GM12878 (cell line): ENCODE measurements at places on chromosomes 11 and 22. TPM values are rescaled to one million over a fixed set of nuclear protein-coding genes. Genes with fewer than 3 reads are reported as not detected.
A peak's percentile ranks its signal among the peaks of the same experiment; 100 is the strongest.

DNA sequence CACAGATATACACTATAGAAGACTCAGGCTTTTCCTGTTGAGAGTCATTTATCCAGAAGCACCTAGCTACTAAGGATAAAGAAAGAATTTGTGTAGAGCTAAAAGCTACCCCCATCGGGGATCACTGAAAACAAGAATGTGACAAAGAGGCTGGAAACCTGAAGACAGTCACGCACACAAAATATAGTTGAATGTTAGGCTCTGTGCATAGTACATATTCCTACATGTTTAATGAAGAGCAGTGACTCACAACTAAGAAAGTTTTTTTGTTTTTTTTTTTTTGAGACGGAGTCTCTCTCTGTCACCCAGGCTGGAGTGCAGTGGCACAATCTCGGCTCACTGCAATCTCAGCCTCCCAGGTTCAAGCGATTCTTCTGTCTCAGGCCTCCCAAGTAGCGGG, 8.4 kb downstream of the OR10V1 start:
- no peak for DNase-seq
- no peaks in the 10 kb centered on the region for H3K36me3 ChIP-seq
- no peak overlapping the region for H3K4me3 ChIP-seq
- no peaks in the 10 kb centered on the region for H3K27me3 ChIP-seq
- no peaks in the 10 kb centered on the region for H3K4me1 ChIP-seq

- no peak for DNase-seq
- no peaks in the 10 kb centered on the region for H3K4me1 ChIP-seq
- no peak overlapping the region for H3K27ac ChIP-seq
- H3K36me3 ChIP-seq: no peaks in the 10 kb centered on the region
Measured at GRCh38 chr11:115887316-115887715, 383.1 kb upstream of the CADM1 start.

- H3K27ac ChIP-seq: peak overlapping the region; percentile 50; the same call in 1 of the 2 replicates
- H3K4me1 ChIP-seq: peaks cover 7% of the 10 kb centered on the region
- DNase-seq: no peak
- H3K4me3 ChIP-seq: no peak overlapping the region
Measured at GRCh38 chr11:78039919-78040671, 17.0 kb upstream of the KCTD14 start.

DNA sequence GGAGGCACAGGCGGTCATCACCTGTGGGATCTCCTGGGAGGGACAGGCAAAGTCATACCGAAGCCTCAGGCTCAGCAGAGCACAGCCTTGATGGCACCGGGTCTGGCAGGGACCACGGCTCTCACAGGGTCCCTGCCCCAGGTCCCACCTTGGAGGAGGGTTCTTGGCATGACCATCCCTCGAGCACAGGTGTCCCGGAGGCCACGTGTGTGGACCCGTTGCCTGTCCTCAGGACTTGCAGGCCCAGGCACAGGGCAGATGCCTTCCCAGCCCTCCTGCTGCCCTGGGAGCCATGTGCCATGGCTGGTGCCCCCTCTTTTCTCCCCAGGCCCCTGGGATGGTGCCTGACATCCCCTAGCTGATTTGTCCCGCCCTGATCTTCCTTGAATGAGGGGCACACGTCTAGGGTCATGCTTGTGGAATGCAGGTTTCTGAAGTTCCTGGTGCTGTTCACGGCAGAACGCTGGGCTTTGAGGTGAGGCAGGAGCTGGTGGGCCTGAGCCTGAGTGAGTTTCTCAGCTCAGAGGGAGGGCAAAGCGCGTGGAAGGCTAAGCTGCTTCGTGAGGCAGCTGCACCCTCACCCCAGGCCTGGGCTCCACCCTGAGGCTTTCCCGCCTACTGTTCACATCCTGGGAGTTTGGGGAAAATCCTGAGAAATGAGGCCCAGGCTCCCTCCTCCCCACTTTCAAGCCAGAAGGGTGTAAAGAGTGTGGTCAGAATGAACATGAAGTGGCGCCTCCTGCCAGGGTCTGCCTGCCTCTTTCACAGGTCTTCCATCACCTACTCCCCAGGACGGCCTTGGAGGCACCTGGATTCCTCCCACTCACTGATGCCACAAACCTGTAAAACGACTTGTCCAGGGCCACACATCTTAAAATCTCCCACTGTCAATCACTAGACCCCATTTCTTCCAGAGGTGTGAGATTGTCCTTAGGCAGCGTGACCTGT, 325.8 kb upstream of the B3GAT1 start:
- H3K27ac ChIP-seq: no peak overlapping the region
- H3K4me3 ChIP-seq: no peak overlapping the region
- DNase-seq: no peak
- H3K4me1 ChIP-seq: no peaks in the 10 kb centered on the region

SAA1 gene
- polyA plus RNA-seq: 0.36 TPM in 1 of 2 replicates, not detected in the other

CSTPP1 gene
- 20.3 and 23.4 TPM in 2 replicates for polyA plus RNA-seq

- no peak overlapping the region for H3K4me3 ChIP-seq
- no peaks in the 10 kb centered on the region for H3K4me1 ChIP-seq
- no peak for DNase-seq
- H3K27me3 ChIP-seq: no peaks in the 10 kb centered on the region
- H3K27ac ChIP-seq: no peak overlapping the region
Measured at GRCh38 chr11:77073328-77074001, 6.7 kb downstream of the CAPN5 start.

DNA sequence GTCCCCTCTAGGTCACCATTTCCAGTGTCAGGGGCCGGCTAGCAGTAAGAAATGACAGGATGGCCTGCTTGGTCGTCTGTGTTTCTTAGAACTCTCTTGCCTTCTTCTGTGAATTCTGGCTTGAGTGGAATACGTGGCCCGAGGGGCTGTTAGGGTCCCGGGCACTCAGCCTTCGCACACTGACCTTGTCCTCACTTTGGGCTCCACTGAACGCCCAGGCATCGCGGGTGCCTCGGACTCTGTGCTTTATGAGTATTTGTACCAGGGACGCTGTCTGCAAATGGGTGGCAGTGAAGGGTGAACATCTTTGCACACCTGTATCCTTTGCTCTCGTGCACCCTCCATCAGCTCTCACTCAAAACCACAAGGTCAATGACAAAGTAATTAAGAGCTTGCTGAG, 123.4 kb upstream of the ANO1 start:
- no peaks in the 10 kb centered on the region for H3K27me3 ChIP-seq
- H3K4me3 ChIP-seq: no peak overlapping the region
- no peak for DNase-seq
- no peak overlapping the region for H3K27ac ChIP-seq
- no peaks in the 10 kb centered on the region for H3K36me3 ChIP-seq

DNA sequence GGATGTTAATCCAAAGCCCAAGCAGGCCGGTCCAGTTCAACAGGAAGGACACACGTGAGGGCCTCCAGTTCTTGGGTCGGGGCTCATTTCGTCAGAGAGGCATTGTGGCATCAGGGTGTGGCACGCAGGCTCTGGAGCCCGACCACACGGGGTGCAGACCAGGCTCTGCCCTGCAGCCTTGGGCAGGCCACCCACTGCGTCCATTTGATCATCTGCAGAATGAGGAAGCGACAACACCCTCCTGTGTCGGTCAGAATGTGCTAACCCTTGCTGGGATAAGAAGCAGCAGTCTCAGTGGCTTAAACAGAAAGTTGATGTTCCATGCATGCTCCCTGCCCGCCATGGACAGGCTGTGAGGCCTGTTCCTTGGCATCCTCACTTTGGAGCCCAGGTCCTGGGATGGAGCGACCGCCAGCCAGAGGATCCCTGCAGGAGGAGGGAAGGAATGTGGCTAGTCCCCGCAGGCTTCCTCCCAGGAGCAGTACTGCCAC, 10.8 kb downstream of the RIBC2 start:
- no peaks in the 10 kb centered on the region for H3K4me1 ChIP-seq
- no peak overlapping the region for H3K4me3 ChIP-seq
- H3K36me3 ChIP-seq: no peaks in the 10 kb centered on the region
- H3K27ac ChIP-seq: no peak overlapping the region

DNA sequence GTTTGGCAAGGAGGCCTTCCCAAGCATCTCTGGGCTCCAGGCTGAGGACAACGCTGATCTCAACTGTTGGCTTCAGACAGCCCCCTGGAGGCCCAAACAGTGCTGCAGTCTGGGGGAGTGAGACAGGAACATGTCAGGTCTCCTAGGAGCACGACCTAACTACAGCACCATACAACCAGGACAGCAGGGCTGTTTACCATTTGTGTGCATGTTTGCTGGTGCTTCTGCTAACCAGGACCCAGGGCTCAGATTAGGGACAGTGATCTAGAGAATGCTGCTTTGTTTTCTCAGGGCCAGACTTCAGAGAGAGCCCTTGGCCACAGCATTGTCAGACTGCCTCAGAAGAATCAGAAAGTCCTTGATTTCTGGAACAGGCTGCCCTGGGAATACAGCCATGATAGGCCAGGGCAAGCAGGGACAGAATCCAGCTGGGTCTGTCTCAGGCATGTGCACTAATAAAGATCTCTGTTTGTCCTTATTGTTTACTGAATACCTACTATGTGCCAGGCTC, 126.5 kb downstream of the VPREB1 start:
- peaks cover 4% of the 10 kb centered on the region; the same call in 1 of the 2 replicates for H3K4me1 ChIP-seq
- H3K27me3 ChIP-seq: no peaks in the 10 kb centered on the region
- H3K27ac ChIP-seq: no peak overlapping the region
- H3K4me3 ChIP-seq: no peak overlapping the region

- no peaks in the 10 kb centered on the region for H3K36me3 ChIP-seq
- DNase-seq: no peak
- no peak overlapping the region for H3K27ac ChIP-seq
- no peaks in the 10 kb centered on the region for H3K4me1 ChIP-seq
Measured at GRCh38 chr22:35177811-35178210, 79.5 kb upstream of the HMGXB4 start.

DNA sequence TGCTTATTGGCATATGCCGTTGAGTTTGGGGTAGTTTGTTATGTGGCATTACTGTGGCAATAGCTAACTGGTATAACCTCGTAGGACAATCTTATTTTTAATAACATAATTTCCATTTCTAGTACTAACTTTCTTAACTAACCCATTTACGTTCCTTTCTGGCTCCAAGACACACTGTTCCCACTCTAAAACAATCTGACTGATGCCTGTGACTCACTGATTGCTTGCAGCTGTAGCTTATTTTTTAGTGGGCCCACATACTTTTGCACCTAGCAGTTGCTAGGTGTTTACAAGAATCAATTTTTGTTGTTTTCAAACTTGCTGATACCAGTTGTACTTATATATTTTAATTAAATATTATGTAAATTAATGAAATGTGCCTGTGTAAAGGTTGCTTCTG, 52.2 kb downstream of the FAT3 start:
- no peaks in the 10 kb centered on the region for H3K4me1 ChIP-seq
- DNase-seq: no peak
- no peaks in the 10 kb centered on the region for H3K36me3 ChIP-seq

GRCh38 chr11:2747248-2748027, 47.6 kb upstream of the KCNQ1OT1 start:
- no peaks in the 10 kb centered on the region for H3K4me1 ChIP-seq
- no peak overlapping the region for H3K27ac ChIP-seq
- no peak for DNase-seq
- no peaks in the 10 kb centered on the region for H3K27me3 ChIP-seq
- H3K36me3 ChIP-seq: no peaks in the 10 kb centered on the region
- no peak overlapping the region for H3K4me3 ChIP-seq

- no peak overlapping the region for H3K27ac ChIP-seq
- no peak overlapping the region for H3K4me3 ChIP-seq
- H3K27me3 ChIP-seq: no peaks in the 10 kb centered on the region
- H3K36me3 ChIP-seq: no peaks in the 10 kb centered on the region
- no peak for DNase-seq
- no peaks in the 10 kb centered on the region for H3K4me1 ChIP-seq
Measured at GRCh38 chr11:97996762-97997161, 1024.0 kb upstream of the CNTN5 start.

RPL27A gene
- 1,912 and 1,922 TPM in 2 replicates for polyA plus RNA-seq

DNA sequence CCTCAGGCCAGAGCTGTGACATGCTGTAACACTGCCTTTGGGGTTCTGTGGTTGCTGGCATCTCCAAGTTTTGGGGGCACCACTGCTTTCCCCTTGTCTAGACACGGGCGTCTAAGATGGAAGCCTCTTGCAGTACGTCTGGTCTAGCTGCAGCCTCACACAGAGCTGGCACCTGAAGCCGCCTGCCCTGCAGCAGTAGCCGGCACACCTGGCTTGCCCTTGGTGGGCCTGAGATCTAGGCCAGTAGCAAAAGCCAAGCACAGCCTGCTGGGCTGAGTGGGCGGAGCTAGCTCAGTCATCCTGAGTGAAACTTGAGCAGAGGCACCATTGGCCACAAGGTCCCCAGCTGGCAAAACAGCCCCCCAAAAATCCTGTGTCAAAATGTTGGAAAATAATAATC, 154.2 kb downstream of the DLG2 start:
- no peaks in the 10 kb centered on the region for H3K27me3 ChIP-seq
- no peak overlapping the region for H3K27ac ChIP-seq
- no peak overlapping the region for H3K4me3 ChIP-seq
- no peaks in the 10 kb centered on the region for H3K4me1 ChIP-seq

DNA sequence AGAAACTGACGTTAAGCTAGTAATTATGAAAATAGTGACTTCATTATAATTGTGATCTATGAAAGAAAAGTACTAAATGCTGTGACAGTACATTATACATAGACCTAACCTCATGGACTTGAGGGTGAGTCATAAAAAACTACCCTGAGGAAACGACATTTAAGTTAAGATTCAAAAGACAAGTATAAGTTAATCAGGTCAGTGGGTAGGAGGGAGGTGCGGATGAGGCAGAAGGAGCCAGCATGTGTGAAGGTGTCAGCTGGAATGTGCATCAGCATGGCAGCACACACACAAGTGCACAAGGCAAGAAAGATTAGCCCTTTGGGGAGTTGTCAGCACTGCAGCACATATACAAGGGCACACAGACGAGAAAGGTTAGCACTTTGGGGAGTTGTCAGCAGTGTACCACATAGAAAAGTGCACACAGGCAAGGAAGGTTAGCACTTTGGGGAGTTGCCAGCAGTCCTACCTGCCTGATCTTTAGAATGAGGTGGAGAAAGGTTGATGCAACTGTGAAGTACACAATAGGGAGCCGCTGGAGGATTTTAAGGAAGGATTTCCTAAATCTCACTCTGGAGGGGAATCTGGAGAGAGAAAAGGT, 31.6 kb upstream of the CAVIN3 start:
- H3K4me1 ChIP-seq: no peaks in the 10 kb centered on the region
- H3K4me3 ChIP-seq: no peak overlapping the region
- DNase-seq: no peak
- no peak overlapping the region for H3K27ac ChIP-seq

GGTLC2 gene
- not detected in 2 replicates for polyA plus RNA-seq

ALKBH3 gene
- polyA plus RNA-seq: 40.0 and 43.4 TPM in 2 replicates

DNA sequence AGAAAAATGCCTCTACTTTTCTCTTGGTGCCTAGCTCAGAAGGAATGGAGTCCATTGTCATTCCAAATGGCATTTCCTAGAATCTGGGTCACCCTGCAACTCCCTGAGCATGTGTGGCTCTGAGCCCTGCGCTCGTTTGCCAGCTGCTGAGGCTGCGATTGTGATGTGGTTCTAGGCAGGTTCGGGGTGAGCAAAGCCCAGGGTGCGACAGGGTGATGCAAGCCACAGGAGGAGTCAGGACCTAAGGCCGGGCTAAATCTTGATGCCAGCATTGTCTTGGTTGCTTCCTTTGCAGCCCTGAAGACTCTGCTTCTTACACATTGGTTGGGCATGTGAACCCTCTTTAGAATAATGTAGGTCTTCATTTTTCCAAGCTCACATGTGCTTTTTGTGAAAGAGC, 131.0 kb downstream of the MORC2 start:
- no peaks in the 10 kb centered on the region for H3K4me1 ChIP-seq
- no peak overlapping the region for H3K27ac ChIP-seq
- DNase-seq: no peak
- H3K4me3 ChIP-seq: no peak overlapping the region
- H3K27me3 ChIP-seq: no peaks in the 10 kb centered on the region
- H3K36me3 ChIP-seq: no peaks in the 10 kb centered on the region

- H3K4me3 ChIP-seq: no peak overlapping the region
- H3K4me1 ChIP-seq: peaks cover 32% of the 10 kb centered on the region
- peaks cover 8% of the 10 kb centered on the region for H3K36me3 ChIP-seq
- DNase-seq: no peak
- no peak overlapping the region for H3K27ac ChIP-seq
Measured at GRCh38 chr11:63872800-63873197, 33.9 kb downstream of the MARK2 start.
